ENCODE measurements at places on chromosomes 12 and 14. TPM values are rescaled to one million over a fixed set of nuclear protein-coding genes. Genes with fewer than 3 reads are reported as not detected.

- DNase-seq, result peak; percentile 59
Measured at GRCh38 chr12:52903855-52904508, 894 bp downstream of the KRT8 start.

The A2M gene
- total RNA-seq, result 0.33 TPM

The ADCY4 gene
- not detected for total RNA-seq

DNA sequence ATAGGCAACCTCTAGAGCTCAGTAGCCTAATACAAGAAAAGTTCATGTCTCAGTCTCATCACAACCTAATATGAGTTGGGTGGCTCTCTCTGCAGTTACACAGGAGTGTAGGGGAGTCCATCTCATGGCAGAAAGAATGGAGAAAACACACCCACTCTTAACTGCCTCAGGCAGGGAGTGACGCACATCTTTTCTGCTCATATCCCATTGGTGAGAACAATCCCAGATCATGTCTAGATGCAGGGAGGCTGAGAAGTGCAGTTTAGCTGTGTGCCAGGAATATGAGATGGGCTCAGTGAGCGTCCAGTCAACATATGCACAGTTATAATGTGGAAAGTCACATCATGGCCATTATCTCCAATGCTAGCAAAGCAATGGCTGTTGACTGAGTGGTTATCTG is 59.3 kb upstream of the KCNA5 start:
- DNase-seq, result no peak

- no peak for DNase-seq
Measured at GRCh38 chr14:65070471-65070976, 31.8 kb downstream of the MAX start.

- no peak for DNase-seq
Measured at GRCh38 chr12:64744422-64745258, 14.6 kb downstream of the GNS start.

GRCh38 chr12:130344529-130344928 is 6.8 kb downstream of the PIWIL1 start:
- no peak for DNase-seq

- DNase-seq, result no peak
Measured at GRCh38 chr12:84922693-84923092, 10.1 kb upstream of the SLC6A15 start.

The TPH2 gene
- not detected for total RNA-seq

GRCh38 chr14:69921052-69921451 is 41.8 kb downstream of the SMOC1 start:
- no peak for DNase-seq

- DNase-seq, result no peak
Measured at GRCh38 chr14:20350282-20350681, 6.8 kb downstream of the PARP2 start.

DNA sequence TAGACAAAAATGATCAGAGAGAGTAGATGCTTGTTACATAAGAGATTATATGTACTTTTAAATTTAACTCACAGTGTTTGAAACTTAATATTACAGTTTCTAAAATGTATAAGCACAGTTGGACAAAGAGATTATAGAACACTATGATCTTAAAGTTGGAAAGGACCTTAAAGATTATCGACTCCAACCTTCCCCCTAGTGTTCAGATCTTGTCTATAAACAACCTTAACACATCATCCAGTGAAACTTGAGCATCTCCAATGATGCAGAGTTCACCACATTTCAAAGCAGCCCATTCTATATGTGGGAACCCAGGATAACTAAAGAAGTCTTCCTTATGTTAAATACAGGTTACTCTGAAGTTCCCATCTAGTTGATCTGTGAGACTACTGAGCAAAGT is 480.8 kb downstream of the RMST start:
- no peak for DNase-seq

DNA sequence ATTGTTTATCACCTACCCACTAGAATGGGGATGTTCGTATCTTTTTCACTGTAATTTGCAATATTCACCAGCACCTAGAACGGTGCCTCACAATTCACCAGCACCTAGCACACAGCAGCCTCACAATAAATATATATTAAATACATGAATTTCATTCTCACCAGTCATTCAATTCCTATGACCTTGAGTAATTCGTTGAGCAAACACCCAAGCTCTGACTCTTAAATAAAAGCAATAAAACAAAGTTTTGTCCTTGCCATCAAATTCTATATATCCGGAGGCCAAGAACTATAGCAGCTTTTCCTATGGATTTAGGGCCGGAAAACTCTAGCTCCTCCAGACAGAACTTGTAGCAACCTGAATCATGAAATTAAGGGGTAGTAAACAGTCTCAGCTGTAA is 981 bp downstream of the VTI1B start:
- no peak for DNase-seq

DNA sequence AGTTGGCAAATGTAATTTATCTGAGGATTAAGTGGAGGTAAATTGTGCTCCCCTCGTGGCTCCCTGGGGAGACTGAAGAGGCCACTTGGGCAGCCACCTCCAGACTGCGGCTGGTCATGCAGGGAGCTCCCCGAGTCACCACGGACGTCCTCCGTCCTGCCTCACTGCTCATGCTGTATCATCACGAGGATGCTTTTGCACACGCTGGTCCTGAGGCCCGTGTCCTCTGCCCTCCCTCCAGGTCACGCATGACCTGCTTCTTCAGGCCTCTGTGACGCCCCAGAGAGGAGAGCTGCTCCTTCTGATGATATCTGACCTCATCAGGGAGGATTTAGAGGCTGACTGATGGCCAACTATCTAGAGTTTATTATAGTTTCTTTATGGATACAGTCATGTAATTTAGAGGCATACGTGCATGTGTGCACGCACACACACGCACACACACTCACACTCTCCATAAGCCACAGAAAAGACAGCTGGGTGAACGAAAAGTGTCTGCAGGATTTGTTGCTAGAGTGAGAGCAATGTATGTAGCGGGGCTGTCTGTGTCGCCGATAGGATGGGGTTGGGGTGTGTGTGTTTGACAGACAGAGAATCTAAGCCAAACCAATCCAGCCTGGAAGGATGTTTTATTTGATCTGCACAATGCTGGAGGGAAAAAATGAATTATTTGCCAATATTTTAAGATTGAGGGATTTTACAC is 160.0 kb downstream of the ADGRD1 start:
- DNase-seq, result no peak

DNA sequence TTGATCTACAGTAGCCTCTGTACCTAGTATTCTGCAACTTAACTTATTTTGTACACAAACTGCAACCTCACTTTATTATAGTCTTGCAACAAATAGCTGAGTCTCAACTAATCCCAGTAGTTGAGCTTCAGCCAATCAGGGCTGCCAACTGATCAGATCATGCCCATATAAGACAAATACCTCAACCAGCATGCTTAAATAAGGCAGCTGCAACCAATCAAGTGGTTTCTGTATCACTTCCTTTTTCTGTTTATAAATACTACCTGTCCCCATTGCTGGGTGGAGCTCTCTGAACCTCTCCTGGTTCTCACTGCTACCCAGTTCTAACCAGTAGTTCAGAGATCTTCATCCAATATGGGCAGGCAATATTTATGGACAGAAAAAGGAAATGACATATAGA is 248.5 kb upstream of the FBXO33 start:
- DNase-seq, result no peak

DNA sequence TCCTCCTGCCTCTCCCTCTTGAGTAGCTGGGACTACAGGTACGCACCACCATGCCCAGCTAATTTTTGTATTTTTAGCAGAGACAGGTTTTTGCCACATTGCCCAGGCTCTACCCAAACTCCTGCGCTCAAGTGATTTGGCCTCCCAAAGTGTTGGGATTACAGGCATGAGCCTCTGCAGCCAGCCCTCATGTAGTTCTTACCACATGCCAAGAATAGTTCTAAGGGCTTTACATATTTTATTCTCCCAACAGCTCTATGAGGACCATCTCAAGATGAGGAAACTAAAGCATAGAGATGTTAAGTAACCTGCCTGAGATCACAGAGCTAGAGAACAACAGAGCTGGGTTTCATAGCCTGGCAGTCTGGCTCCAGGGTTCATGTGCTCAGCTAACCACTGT is 37.9 kb upstream of the ALDH2 start:
- no peak for DNase-seq

The BDKRB2 gene
- 0.03 TPM for total RNA-seq
